ENCODE measurements at places on chromosomes 11 and 22.
A peak's percentile ranks its signal among the peaks of the same experiment; 100 is the strongest.

- DNase-seq, result no peak
Measured at GRCh38 chr11:114133548-114134329, 74.2 kb downstream of the ZBTB16 start.

DNA sequence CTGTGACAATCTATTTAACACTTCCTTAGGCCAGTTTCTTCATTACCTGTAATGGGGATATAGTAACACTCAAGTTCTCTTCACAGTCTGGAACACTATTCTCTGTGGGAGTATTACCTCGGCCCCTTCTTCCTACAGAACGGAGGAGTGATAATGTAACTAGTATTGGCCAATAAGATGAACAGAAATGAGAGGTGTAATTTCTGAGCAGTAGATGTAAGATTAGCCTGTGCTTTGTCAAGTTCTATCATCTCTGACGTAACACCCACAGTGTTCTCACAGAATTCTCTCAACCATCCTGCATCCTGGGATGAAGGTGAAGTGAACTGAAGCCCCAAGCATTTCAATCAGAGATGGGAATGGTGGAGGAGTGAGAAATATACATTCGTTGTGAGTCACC, 65.2 kb upstream of the TOP3B start:
- DNase-seq, result no peak

DNA sequence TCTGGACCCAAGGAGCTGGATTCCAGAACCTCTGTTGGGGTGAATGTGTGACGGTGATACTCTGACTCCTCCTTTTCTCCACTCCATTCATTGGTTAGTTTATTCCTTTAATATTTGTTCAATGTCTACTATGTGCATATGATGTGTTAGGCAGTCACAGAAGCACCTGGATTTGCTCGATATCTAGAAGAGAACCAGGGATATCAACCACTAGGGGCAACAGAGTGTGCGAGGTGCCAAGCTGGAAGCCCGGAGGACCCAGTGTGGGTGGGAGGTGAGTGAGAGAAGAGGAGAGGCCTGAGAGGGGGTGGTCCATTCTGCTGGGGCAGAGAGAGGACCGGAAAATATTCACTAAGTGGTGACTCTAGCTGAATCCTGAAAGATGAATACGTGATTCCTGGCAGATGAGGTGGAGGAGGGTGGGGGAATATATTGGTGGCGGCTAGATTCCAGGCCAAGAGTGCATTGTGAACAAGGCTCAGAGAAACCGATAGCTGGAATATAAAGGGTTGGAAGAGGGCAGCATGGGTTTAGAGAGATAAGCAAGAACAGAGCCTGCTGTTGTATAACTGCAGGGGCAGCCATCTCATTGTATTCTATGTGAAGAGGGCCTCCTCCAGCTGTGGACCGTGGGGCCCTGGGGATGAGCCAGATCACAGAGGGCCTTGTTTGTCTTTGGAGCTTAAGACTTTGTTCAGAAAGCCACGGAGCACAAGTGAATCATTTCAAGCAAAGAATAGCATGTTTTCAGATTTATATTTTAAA, 6.9 kb upstream of the TIMP3 start:
- no peak for DNase-seq

- no peak for DNase-seq
Measured at GRCh38 chr11:110857892-110858546, 145.8 kb upstream of the ARHGAP20 start.

DNA sequence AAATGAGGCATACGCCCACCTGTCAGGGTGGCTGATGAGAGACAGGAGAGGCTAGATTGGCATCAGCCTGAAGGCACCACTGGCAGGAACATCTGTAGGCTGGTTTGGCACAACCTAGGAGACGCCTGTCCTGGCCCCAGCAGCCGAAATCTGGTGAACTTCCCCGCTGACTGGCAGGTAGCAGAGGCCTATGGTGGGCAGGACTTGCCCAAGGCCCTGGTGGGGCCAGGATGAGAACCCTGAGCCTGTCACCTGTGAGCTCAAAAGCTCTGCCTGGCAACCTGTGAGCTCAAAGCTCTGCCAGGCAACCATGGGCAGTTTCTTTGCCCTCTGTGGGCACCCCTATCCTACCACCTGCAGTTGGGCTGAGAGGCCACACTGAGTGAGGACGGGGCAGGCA, 2.5 kb downstream of the DERL3 start:
- DNase-seq, result no peak

DNA sequence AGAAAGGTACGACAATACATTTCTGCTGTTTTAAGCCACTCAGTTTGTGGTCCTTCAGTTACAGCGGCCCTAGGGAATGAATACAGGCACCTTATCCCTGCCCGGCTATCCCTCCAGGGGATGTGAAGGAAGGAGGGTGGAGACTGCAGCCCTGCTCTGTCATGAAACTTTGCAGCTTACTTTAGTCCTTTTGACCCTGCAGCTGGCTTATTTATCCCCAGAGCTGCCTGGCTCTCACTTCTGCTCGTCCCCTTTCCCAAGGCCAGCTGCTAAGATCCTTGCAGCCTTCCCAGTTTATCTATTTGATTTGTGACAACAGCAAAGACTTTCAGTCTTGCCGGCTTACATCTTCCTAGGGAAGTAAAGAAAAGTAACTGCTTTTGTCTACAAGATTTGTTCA, 55.2 kb downstream of the SC5D start:
- no peak for DNase-seq

- no peak for DNase-seq
Measured at GRCh38 chr11:34176751-34177209, 71.4 kb downstream of the NAT10 start.

DNA sequence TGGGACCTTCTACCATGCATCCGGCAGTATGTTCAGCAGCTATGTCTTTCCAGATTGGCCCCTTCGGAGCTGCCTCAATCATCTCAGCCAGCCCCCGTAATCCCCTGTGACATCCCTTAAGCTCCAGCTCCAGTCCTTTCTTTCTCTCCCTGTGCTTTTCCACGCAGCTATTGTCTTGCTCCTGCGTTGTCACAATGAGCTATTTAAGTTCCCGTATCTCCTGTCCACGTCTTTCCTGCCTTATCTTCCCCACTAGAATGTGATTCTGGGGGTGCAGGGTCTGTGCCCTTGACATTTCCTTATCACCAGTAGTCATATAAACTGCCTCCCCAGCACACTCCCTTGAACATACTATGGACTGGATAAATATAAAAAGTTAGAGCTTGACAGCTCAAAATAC, 5.1 kb upstream of the ETS1 start:
- DNase-seq, result no peak

DNA sequence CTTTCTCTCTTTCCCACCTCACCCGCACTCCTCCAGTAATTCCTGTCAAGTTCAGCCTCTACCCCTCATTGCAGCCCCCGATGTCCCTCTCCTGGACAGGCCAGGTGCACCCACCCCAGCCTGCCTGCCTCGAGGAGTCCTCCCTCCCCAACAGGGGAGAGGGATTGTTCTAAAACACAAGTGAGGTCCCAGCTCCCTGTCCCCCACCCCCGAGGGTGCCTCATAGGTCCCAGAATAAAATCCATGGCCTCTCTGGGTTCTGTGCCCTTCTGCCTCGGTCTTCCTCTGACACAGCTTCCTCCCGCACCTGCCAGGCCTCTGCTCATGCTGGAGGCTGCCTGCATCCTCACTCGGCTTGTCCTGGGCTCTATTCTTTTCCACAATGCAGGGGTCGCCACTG, 720.1 kb downstream of the BRD1 start:
- no peak for DNase-seq

GRCh38 chr11:33804471-33804870, 30.2 kb upstream of the FBXO3 start:
- DNase-seq, result no peak

- no peak for DNase-seq
Measured at GRCh38 chr22:50202130-50202666, 1.4 kb downstream of the SELENOO start.

DNA sequence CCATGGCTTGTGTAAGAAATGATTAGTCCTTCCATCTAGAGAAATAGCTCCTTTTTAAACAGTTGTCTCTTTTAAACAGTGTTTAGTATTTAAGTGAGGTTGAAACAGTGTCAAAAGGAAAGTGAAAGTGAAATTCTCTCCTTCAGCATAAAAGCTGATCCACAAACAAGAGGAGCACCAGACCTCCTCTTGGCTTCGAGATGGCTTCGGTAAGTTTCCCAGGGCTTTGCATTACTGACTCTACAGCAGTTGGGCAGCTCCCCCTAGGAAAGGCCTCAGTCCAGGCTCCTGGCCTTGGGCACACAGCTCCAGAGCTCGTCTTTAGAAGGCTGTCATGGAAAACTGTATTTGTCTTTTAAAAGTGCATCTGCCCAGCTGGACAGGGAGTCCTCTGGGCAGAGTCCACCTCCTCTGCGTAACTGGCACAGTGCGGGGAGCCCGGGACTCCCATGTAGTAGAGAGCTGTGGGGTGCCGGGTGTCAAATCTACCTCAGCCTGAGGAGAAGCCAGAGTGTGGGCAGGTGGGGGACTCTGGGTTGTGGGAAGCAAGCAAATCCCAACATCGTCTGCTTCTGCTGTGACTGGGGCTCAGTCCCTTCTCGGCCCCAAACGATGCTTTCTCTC, at the start of gene PLAAT4:
PLAAT4 (plus strand) TSS at position 140 of the 624 bp plus-strand sequence; CDS start at position 201, 61 bp downstream.
- no peak for DNase-seq

DNA sequence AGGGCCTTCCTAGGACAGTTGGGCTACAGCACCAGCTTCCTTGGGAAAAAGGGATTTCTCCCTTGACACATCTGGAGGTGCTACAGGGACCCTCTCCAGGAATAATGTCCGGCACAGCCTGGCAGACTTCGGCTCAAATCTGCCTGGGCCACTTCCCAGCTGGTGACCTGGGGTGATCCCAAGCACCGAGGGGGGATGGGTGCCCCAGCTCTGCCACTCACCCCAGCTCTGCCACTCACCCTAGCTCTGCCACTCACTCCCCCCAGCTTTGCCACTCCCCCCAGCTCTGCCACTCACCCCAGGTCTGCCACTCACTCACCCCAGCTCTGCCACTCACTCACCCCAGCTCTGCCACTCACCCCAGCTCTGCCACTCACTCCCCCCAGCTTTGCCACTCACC, 9.9 kb downstream of the OSBPL5 start:
- DNase-seq, result no peak

- DNase-seq, result no peak
Measured at GRCh38 chr22:25566898-25567235, 2.4 kb downstream of the GRK3 start.

DNA sequence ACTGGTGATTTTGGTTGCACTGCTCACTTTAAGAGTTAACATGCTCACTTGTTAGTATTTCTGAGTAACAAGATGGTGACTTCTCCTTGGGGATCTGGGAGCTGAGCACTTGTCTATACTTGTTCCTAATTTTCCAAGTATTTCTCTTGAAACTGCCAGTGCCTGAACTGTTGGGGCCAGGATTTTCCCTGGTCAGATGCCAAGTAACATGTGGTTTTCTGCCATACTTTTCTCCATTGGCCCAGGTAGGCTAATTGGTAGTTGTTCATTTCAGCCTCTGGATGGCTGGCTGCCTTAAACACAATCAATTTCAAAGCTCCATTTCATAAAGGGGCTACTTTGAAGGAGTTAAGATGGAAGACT, 35.0 kb downstream of the RNF141 start:
- DNase-seq, result peak; percentile 46

DNA sequence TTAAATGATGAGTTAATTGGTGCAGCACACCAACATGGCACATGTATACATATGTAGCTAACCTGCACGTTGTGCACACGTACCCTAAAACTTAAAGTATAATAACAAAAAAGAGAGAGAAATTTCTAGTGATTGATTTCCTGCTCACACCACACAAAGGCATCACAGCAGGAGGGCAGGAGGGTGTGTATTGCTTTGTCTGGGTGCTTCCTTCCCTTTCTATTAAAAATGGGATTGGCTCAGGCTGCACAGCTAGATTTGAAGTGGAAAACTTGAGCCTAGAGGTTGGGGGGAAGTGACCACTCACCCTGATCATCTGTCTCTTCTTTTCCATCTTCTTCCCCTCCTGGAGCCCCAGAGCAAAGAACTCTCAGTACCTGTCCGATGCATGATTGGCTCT, 944 bp upstream of the SCGB1D2 start:
- DNase-seq, result no peak

GRCh38 chr22:47303161-47303890, 540.9 kb downstream of the TBC1D22A start:
- no peak for DNase-seq

DNA sequence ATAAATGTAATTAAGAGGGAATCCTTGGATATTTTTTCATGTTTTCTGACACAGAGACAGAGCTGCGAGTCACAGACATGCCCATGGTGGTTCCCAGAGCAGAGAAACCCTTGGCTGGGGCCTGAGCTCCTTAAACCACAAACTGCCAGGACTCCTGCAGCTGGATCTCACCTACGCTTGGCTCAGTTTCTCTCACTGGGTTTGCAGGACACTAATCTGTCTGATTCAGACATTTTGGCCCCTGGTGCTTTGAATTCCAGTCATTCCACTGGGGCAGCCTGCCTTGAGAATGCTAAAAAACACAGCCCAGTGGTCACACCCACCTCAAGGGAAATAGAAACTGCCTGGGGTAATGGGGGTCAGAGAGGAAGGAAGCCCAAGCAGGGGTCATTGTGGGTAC, 122.6 kb downstream of the CCDC81 start:
- DNase-seq, result no peak

- DNase-seq, result no peak
Measured at GRCh38 chr11:134063124-134063495, 5.8 kb upstream of the JAM3 start.

DNA sequence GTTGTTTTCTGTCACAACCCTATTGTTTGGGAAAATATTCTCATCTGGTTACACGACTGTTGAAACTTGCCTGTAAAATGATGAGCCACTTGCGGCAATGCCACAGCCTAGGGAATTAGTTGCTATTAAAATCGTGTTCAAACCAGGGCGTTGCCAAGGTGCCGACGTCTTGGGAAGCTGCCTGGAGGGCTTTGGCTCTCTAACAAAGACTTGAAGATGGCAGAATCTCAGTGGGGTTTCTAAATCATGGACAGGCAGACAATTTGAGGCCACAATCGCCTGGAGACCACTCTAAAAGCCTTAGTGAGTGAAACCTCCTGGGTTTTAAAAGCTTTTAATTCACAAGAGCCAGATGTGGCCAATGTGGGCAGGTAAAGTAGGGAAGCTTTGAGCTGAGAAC, 117.2 kb upstream of the BMAL1 start:
- DNase-seq, result no peak

DNA sequence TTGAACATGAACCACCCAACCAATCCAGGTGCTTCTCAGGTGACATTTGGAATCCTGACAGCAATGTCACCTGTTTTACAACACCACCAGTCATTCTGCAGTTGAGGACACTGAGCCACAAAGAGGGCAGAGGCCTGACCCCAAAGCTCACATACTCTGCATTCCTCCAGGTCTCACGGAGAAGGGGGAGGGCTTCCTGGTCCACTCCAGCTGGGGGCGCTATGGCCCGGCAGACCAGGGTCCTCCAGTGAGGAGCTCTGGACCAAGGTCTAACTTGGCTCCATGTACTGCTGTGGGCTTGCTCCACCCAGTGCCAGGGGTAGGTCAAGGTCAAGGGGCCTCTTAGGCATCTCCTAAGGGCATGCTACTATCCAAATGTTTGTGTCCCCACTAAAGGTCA, 1.5 kb upstream of the PNPLA3 start:
- DNase-seq, result no peak

GRCh38 chr11:59761993-59762392, 6.8 kb downstream of the STX3 start:
- no peak for DNase-seq

- no peak for DNase-seq
Measured at GRCh38 chr11:130574740-130575139, 126.3 kb downstream of the ADAMTS15 start.

- DNase-seq, result no peak
Measured at GRCh38 chr22:24099666-24100065, 81.6 kb upstream of the SUSD2 start.
